Stimulated activated CD4-positive, alpha-beta T cell treated with anti-CD3 and anti-CD28 coated beads, Interleukin-15, amount 100 ng/mL, for 1 hour (primary cell): ENCODE measurements at places on chromosomes 16 and 17.

- no peak for DNase-seq
Measured at GRCh38 chr17:3834811-3835210, 11.2 kb downstream of the NCBP3 start.

DNA sequence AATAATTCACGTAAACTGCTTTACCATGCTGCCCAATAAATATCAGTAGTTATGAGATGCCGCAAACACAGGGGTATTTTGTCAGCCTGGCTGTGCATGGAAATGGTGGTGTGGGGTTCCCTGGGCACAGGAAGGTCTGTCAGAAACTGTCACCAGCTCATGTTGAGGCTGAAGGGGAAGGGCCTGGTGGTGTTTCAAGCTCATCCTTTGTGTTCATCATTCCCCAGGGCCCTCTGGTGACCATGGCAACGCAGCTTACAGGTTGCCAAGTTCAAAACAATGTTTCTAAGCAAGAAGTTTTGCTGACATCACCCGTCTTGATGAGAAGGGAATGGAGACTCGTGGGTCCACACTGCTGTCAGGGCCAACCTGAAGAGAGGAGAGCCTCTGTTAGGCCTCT, 348.9 kb upstream of the C16orf82 start:
- no peak for DNase-seq

- DNase-seq = no peak
Measured at GRCh38 chr16:74249254-74249653, 47.4 kb upstream of the PSMD7 start.

GRCh38 chr16:680967-681745, 946 bp downstream of the STUB1 start:
- no peak for DNase-seq
